ENCODE measurements at places on chromosomes 12 and 14.

DNA sequence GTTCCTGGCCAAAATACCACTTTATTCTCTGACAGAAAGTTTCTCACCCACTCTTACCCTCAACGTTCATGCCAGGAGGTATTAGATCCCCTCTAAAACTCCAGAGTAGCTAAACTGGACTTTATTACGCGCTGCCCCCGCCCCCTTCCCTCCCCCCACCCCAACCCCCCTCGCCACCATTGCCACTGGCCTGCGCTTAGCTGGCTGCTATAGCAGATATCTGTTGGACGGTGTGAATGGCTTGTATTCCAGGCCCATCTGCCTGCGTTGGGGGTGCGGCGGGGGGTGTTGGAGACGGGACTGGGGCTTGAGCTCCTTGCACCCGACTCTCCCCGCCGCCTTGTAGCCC lies 564 bp upstream of the THTPA start:
- no peak for DNase-seq

DNA sequence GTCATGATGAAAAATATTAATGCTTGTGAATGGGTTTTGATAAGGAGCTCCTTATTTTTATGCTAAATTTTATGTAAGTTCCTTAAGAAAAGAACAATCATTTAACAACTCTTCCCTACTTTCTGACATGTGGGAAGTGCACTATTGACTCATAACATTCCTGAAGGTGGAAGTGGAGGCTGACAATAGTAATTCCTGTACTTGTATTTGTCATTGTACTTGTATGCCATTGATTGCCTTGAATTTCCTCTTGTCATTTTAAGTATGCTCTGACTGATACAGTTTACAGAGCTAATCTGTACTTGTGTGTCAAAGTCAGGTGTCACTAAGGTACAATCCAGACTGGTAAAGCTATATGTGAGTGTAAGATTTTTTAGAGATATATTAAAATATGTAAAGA lies 440.0 kb downstream of the SLC16A7 start:
- DNase-seq, result no peak

DNA sequence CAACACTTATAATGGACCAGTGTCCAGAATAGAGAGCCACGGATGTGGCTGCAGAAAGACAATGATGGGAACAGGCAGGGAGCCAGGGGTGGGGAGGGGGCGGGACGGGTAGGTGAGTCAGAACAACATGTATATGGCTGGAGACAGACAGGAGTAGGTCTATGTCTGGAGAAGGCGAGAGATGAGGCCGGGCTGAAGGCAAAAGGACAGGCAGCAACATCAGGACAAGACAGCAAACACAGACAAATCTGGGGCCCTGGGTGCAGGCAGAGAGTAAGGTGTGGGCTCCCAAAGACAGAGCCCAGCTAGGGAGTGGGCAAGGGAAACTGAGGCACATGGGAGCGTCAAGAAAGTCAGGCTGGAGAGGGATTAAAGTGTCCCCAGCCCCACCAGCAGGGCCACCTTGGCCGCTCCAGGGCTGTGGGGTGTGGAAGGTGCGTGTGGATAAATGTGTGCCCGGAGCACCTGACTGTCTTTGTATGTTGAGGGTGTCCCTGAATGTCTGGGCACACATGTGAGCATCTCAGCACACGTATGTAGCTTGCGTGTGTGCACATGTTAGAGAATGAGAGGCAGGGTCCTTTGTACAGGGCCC lies 44.1 kb downstream of the FAM222A start:
- DNase-seq, result no peak

- DNase-seq, result no peak
These were observed 255.8 kb upstream of the HMGA2 start for GRCh38 chr12:65568517-65568916.

- DNase-seq, result no peak
These were observed 113.4 kb downstream of the CAPZA3 start for GRCh38 chr12:18851271-18851670.

- no peak for DNase-seq
These were observed 17.8 kb downstream of the SELPLG start for GRCh38 chr12:108615918-108616317.

DNA sequence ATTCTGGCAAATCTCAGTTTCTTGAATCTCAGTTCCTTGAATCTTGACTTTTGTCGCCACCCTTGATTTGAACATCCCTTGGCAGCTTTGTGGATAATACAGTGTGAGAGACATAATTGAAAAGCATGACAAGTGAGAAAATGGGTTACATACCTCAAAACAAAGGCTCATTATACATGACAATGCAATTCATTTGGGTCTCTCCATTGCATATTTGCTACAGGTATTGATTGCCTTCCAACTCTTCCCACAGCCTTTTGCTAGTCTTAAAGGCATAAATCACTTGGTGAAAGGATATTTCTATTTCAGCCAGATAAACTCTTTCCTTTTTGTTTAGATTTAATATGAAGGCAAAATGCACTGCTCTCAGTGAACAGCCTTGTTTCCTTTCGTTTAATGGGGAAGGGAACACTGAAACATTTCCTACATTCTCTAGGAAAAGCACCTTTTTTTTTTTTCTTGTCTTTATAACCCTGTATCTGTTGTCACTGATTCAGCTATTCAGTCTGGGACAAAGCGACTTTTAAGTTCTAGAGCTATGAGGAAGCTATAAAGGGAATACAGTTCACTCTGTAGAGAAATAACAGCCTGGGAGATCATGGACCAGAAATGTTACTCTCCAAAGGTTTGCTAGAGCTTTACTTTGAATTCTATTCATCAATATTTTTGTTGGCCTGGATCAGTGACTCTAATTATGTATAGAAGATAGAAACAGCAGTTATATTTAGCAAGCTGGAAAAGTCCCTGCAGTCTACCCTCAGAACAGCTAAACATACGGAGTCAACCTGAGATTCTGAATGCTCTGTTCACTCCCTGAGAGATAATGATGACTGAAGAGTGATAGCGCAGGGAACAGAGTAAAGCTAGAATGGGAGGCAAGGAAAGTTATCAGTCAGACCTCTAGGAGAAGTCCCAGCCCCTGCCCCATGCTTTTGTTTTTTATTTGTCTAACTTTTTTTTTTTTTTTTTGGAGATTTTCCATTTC lies 311.4 kb downstream of the RGS6 start:
- DNase-seq, result no peak

GRCh38 chr12:26101763-26102162 lies 23.1 kb downstream of the BHLHE41 start:
- DNase-seq, result no peak

DNA sequence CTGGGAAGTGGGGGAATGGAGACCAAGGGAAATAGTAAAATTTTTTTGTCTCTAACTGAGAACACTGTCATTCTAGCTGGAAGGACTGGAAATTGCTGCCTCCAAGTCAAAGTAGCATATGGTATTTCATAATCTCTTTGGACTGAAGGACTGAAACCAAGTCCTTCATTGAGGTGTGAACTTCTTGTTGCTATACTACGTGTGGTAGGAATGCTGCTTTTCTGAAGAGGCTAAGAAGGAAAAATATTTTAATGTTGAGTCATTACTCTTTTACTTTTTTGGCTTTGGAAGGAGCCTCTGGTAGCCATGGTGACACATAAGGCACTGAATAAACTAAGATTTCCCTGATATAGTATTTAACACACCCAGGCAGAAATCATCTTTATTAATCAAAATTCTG lies 465.4 kb downstream of the NPAS3 start:
- DNase-seq, result no peak

DNA sequence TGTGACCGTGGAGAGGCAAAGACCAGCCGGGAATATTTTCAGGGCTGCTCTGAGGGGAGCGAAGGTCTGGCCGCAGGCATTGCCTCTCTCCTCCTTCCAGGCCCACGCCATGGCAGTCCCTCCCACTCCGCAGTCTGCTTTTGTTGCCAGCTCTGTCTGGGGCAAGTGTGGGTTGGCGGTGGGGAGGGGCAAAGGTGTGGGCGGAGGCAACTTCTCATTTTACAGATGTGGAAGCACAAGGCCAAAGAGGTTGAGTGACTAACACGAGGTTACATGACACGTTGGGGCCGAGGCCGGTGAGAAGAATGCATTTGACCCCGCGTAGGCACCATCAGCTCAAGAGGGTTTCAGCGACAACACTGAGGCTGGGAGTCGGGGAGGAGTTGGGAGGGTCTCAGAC lies 6.1 kb upstream of the FAIM2 start:
- DNase-seq, result no peak

- DNase-seq, result no peak
These were observed 11.7 kb downstream of the KDM2B start for GRCh38 chr12:121568971-121569751.

DNA sequence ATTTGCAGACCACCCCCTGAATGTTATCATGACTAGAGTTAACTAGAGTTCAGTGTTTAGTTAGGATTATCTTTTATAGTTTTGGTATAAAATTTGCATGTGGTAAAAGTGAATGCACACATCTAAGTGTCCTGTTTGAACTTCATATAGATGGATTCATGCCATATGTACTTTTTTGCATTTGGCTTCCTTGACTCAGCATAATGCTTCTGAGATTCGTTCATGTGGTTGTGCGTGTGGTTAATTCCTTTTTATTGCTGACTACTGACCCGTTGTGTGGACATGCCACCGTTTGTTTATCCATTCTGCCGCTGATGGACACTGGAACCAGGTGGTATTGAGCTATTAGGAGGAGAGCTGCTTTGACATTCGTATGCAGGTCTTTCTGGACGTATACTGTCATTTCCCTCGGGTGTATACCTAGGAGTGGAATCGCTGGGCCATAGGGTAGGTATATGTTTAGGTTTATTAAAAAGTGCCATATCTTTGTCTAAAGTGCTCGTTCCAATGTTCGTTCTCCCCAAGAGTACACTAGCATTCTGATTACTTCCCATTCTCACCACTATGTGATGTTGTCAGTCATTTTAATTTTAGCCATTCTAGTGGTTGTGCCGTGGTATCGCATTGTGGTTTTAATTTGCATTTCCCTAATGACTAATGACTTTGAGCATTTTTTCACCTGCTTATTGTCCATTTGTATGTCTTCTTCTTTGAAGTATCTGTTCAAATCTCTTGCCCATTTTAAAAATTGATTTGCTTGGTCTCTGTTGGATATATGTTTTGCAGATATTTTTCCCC lies 37.7 kb downstream of the RIN3 start:
- DNase-seq, result no peak

DNA sequence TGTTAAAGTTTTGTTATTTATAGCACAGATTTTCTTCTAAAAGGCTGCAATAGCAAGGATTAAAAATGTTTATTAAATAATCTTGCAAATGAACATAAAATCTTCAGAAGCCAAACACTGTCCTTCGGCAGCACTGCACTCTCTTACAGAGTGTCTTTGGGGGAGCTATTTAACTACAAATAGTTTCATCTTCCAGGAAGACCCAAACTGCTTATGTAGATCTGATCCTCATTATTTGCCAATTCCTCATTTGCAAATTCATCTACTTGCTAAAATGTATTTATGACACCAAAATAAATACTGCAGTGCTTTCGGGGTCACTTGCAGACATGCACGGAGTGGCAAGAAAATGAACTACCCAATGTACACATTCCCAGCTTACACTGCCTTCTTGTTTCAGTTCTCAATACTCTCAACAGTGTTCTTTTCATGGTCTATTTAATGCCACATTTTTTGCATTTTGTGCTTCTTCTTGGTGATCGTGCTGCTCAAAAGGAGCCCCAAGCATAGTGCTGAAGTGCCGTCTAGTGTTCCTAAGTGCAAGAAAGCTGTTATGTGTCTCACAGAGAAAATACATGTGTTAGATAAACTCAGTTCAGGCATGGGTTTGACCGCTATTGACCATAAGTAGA lies 128.1 kb downstream of the PRKD1 start:
- DNase-seq, result no peak

DNA sequence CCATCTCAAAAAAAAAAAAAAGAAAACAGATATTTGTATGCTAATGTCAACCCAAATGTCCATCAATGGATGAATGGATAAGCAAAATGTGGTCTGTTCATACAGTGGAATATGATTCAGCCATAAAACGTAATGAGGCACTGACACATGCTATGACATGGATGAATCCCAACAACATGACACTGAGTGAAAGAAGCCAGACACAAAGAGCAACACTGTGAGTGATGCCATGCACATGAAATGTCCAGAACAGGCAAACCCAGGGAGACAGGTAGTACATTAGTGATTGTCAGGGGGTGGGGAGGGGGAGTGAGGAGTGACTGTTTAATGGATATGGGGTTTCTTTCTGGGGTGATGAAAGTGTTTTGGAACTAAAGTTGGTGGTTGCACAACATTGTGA lies 50.2 kb downstream of the ARL6IP4 start:
- no peak for DNase-seq

GRCh38 chr14:35883677-35884293 lies 57.6 kb downstream of the BRMS1L start:
- DNase-seq, result no peak

GRCh38 chr12:262817-263216 lies at the start of gene SLC6A13:
TSS of gene SLC6A13 (minus strand) at chr12:262836. CDS start at chr12:260052, 2,784 bp downstream.
- no peak for DNase-seq

GRCh38 chr12:113795445-113795844 lies 170.7 kb downstream of the RBM19 start:
- no peak for DNase-seq

DNA sequence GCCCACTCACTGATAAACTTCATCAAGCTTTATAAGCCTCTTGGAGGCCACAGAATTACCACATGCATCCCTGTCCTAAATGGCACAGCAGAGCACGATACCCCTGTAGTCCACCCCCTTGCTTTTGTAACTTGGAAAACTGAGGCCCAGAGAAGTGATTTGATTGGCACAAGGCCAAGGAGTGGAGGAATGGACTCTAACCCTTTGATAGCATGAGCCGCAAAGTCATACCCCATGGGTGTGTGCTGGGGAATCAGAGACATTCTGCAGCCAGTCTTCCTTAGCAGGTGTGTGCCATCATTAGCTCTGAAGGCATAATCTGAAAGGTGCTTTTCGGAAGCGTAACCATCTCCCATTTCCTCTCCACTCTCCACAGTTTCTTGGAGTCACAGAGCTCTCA lies 28.5 kb upstream of the PWP1 start:
- DNase-seq, result no peak

DNA sequence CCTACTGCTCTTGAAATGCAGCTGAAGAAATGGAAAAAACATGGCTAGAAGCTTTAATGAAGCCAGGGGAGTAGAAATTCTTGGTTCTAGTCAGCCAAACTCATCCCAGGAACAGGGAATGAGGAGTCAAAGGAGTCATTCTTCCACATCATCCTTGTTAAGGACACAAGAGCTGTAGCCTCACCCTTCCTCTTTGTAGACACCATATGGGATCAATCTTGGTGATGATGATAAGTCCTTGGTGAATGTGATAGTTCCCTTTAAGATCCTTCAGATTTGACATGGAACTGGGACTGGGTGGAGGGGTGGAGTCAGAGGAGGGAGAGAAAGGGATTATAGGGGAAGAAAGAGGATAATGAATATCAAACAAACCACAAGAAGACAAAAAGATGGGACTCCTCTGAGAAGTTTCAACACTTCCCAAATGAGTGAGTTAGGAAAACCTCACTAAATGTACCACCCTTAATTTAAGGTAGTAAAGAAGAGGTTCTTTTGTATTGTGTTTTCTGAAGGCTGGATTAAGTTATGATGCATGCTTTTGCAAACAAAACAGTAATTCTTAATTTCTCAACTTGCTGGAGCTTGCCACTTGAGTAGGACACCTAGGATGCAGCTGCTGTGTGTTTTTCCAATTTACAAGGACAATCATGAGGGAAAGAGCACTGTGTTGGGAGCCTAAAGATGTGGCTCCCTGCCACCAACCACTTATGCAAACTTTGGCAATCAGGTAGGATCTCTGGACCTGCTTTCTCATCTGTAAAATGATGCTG lies 104.0 kb downstream of the WIF1 start:
- no peak for DNase-seq

- no peak for DNase-seq
These were observed 1.2 kb downstream of the NRDE2 start for GRCh38 chr14:90330203-90331196.

Measured in stimulated activated CD8-positive, alpha-beta memory T cell treated with anti-CD3 and anti-CD28 coated beads, Interleukin-4, amount 100 ng/mL, for 1 hour (primary cell).